Right ventricle myocardium inferior (tissue), 1 donor: ENCODE measurements at places on chromosomes 13 and 19.

DNA sequence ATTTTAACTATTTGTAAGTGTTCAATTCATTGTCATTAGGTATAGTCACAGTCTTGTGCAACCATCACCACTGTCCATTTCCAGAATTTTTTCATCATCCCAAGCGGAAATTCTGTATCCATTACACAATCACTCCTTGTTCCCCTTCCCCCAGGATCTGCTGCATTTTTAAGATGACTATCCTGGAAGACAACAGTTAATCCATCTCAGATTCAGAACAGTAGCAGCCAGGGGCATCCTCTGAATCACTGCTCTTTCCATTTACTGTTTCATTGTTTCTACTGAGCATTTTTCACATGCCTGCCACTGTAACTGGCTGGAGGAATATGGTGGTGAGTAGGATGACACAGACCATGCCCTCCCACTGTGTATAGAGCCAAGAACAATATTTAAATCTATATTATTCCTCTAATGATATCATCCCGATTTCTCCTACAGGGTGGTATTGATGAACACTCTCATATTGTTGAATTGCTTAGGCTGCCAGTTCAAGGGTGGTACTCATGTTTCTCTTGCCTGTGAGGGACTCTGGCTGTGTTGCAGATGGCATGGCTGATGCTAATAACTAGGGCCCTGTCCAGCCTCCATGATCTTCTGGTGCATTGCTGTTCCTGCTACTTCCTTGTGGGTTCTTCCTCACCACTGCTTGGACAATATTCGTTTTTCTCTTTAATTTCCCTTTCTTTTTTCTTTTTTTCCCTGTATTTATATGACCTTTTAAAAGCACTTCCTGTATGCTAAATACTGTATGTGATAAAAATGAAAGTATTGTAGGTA, 59.0 kb downstream of the WDFY2 start:
- no peak for DNase-seq

DNA sequence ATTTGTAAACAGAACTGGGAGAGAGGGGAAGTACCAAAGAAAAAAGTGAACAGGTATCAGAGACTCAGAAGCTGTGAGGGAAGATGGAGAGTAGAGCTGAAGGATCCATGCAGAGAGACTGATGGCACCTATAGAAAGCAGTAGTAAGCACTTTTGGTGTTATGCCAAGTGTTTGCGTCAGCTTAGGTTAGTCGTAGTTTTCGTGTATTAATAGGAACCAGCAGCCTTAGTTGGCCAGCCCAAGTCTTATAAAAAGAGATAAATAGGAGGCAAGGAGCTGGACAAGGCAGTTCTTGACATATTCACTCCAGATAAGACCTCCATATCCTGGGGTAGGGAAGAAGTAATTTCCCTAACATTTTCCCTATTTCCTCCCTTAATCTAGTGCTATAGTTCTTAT, 214.2 kb downstream of the OXGR1 start:
- no peak for DNase-seq

- DNase-seq: no peak
These were observed 260.0 kb downstream of the NDFIP2 start for GRCh38 chr13:79740991-79741390.

- no peak for DNase-seq
These were observed 230.1 kb downstream of the KCTD12 start for GRCh38 chr13:76656056-76656455.

- no peak for DNase-seq
These were observed 4.4 kb downstream of the ZNF284 start for GRCh38 chr19:44076325-44076724.
